ENCODE measurements at places on chromosomes 4 and X.

DNA sequence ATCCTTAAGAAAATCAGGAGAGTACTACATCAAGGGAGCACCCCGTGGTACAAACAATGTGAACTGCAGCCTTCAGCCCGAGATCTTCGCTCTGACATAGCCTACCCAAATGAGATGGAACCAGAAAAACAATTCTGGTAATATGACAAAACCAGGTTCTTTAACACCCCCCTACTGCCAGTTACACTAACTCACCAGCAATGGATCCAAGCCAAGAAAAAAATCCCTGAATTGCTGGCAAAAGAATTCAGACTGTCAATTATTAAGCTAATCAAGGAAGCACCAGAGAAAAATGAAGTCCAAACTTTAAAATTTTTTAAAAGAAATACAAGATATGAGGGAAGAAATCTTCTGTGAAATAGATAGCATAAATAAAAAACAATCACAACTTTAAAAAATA lies 101.7 kb upstream of the KLF8 start:
- no peak for DNase-seq

- DNase-seq = no peak
These were observed 102.1 kb downstream of the UCHL1 start for GRCh38 chr4:41358647-41359421.

DNA sequence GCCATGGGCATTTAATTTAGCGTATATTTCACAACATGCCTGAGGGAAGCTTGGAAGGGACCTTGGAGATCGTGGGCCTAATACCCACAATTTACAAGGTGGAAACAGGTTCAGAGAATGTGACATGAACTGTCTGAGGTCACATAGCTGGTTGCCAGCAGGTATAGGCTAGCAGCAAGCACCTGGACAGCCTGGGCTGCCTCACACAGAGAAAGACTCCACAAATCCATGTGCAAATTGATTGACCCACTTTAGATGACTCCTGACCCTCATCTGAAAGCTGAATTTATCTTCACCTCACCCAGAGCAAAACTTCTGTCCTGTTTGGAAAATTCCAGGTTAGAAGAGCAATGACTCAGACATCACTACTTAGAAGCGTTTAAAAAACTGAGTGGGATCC lies 5.8 kb downstream of the PTTG2 start:
- DNase-seq = no peak

DNA sequence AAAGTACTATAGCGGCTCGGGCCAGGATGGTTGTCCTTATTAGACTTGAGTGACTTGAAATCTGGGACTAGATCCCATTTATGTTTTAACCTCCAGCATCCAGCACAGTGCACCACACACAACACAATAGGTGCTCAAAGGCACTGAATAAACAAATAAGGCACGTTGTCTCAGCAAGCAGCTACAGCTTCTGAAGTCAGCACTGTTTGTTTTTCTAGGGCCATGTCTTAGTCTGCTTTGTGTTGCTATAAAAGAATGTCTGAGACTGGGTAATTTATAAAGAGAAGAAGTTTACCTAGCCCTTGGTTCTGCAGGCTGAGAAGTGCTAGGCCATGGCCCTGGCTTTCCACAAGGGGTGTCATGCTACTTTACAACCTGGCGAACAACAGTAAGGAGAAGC lies 102.1 kb upstream of the LNX1 start:
- no peak for DNase-seq

DNA sequence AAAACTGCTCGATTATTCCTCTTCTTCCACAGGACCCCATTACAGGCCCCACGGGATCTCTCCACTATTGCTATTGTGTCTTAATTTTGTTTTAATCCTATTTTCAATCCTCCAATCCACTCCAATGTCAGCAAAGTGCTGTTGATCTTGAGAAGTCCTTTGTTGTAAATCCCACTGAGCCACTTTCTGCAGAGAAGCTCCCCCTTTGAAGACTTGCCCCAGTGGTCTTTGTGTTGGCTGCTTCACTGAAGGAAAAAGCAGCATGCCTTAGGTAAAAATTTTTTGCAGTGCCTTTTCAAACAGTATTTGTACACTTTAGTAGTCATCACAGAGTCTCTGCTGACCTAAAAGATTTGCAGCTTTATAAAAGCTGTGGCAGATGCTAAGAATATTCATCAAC lies 252.0 kb upstream of the SLC7A11 start:
- DNase-seq = no peak

DNA sequence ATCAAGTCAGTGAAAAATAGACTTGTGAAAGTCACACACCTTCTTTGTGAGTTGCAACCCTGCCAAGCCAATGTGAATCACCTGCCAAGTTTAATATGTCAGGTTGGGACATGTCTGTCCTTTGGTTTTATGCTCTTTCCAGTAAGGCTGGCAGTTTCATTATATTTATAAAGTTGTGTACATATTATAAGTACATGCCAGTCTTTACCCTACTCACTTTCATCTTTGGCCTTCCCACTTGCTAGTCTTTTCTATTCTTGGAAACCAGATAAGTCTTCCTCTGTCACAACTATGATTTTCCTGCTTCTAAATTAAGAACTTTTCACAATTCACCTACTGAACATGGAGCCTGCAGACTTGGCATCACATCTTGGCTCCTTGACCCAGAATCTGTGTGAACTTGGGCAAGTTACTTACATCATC lies 680.7 kb upstream of the BOD1L1 start:
- no peak for DNase-seq

DNA sequence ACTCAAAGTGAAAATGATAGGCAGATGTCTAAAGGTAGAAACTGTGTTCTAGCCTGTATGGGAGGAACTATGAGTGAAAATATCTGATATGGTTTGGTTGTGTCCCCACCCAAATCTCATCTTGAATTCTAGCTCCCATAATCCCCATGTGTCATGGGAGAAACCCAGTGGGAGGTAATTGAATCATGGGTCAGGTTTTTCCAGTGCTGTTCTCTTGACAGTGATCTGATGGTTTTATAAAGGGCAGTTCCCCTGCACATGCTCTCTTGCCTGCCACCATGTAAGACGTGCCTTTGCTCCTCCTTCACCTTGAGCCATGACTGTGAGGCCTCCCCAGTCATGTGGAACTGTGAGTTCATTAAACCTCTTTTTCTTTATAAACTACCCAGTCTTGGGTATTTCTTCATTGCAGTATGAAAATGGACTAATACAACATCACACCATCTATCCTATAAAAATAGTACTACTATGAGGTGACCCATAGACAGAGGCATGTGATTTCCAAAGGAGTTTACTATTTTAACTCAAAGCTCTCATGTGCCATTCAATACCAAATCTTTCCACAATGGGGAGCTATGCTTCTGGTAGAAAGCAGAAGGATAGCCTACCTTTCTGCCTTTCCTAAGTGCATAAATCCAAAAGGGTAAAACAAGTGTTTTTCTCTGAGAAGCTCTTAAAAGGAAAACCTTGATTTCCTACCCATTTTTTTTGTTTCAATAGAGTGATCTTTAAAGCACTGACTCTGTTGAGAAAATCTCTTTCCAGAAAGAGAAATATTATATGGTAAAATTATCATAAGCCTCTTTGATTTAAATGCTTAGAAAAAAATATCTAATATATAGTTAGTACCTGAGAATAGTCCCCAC lies 38.8 kb downstream of the SEC31A start:
- no peak for DNase-seq

DNA sequence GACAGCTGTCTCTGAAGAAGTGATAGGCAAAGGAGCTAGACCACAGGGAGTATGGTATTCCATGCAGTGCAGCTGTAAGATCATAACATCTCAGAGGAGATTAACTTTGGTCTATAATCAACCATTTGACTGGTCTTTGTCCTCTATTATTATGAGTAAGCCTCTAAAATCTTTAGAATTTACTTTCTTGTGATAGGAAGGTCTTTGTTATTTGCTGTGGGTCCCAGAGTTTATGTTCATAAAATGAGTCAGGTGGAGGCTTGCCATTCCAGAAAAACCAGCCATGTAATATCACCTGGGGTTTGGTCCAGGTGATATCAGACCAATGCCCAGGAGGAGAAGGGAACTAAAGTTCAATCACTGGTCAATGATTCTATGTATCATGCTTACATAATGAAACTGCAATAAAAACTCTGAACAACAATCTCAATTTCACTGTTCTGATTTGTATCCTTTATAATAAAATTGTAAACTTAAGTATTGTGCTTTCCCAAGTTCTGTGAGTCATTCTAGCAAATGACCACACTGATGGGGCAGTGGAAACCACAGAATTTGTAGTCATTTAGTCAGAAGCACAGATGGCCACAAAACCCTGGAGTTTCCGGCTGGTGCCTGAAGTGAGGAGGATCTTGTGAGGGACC lies 239.6 kb upstream of the TRAM1L1 start:
- no peak for DNase-seq

GRCh38 chr4:182257503-182257902 lies 14.3 kb downstream of the TENM3 start:
- no peak for DNase-seq

- no peak for DNase-seq
These were observed 258.8 kb upstream of the GNPDA2 start for GRCh38 chr4:44985152-44985551.

GRCh38 chr4:90503677-90504076 lies 376.5 kb downstream of the CCSER1 start:
- no peak for DNase-seq

- DNase-seq = no peak
These were observed 235.9 kb downstream of the OR13H1 start for GRCh38 chrX:131779741-131780140.

GRCh38 chr4:86006057-86006456 lies 353.8 kb downstream of the MAPK10 start:
- DNase-seq = no peak

- no peak for DNase-seq
These were observed 95.4 kb downstream of the TBL1X start for GRCh38 chrX:9560219-9560618.

DNA sequence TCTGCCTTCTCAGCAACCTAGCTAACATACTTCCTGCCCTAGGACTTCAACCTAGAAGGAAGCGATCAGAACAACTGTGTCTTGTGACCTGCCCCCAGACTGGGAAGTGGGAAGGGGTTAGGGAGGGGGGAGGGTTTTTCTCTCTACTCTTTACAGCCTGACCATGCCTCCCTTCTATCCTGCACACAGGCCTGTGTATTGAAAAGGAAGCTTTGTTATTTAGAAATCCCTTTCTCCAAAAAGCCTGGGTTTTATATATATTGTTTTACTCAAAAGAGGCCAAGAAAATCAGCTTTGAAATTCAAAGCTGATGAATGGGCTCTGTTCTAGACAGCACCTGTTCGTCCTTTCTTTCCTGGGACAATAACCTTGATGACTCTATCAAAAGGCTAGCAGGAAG lies 35.2 kb upstream of the SMS start:
- DNase-seq = no peak

GRCh38 chr4:1072830-1073446 lies 40.4 kb downstream of the RNF212 start:
- DNase-seq = peak; percentile 52

DNA sequence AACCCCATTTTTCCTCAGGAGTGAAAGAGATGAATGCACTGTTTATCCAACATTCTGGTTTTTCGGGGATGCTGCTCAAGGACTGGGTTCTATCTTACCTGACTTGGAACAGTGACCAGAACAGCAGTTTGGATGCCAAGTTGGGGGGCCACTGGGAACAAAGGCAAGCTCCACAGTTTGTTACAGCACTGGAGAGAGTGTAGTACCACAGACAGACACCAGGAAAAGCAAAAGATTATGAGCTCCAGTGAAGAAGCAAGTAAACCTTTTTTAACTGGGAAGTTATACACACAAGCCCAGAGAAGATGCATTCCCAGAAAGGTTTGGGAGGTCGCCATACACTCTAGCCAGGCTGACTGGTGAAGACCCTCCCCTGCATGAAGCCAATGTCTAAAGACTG lies 13.6 kb downstream of the C4orf36 start:
- no peak for DNase-seq

- DNase-seq = no peak
These were observed 92.6 kb downstream of the NSUN7 start for GRCh38 chr4:40842318-40842717.

GRCh38 chr4:66769441-66769840 lies 775.9 kb downstream of the CENPC start:
- no peak for DNase-seq

GRCh38 chr4:52622564-52622963 lies 36.5 kb downstream of the USP46 start:
- DNase-seq = no peak

- no peak for DNase-seq
These were observed 61.7 kb downstream of the TMA16 start for GRCh38 chr4:163556177-163556576.

- DNase-seq = no peak
These were observed 1.0 kb downstream of the GPR50 start for GRCh38 chrX:151177141-151178027.

DNA sequence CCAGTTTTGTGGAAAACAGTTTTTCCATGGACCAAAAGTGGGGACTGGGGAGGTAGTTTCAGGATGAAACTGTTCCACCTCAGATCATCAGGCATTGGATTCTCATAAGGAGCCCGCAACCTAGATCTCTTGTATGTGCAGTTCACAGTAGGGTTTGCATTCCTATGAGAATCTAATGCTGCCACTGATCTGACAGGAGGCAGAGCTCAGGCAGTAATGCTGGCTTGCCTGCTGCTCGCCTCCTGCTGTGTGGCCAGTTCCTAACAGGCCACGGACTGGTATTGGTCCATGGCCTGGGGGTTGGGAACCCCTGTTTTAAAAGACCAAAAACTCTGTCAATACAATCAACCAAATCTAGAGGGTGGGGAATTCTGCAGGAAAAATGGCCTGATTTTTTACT lies 100.0 kb upstream of the EOLA2 start:
- DNase-seq = no peak

Data from CD4-positive, alpha-beta T cell (primary cell).